H1 (cell line): ENCODE measurements at places on chromosomes 5 and 9. TPM values are rescaled to one million over a fixed set of nuclear protein-coding genes. Genes with fewer than 3 reads are reported as not detected.

Gene PAEP
- total RNA-seq: not detected in 2 replicates

DNA sequence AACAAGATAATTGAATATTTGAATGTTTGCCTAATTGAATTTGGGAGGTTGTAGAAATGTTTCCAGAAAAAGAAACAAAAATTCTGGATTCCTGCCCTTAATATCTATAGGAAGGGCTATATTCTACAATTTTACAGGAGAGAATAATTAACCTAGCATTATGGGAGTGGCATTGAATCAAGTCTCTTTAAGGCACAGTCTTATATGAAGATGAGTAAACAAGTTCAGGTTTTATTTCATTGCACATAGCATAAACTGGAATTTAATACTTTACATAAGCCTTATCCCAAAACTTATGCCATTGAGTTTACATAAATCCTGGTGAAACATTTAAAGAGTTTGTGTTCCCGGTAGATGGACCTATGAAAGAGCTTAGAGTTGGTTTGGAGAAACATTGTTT is 138.1 kb upstream of the ADAMTSL1 start:
- no peak for DNase-seq

Gene NR5A1
- 0.42 and 0.58 TPM in 2 replicates for total RNA-seq

DNA sequence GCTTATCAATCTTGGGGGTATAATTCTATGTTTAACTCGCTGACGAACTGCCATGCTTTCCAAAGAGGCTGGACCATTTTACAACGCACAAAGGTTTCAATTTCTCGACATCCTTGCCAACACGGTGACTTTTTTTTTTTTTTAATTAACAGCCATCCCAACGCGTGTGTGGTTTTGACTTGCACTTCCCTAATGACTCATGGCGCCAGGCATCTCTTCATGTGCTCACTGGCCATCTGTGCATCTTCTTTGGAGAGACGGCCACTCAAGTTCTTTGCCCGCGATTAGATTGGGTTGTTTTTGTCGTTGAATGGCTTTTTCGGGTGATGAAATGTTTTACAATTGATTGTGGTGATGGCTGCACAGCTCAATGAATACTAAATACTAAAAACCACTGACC is 12.5 kb upstream of the CARD9 start:
- no peak for DNase-seq

DNA sequence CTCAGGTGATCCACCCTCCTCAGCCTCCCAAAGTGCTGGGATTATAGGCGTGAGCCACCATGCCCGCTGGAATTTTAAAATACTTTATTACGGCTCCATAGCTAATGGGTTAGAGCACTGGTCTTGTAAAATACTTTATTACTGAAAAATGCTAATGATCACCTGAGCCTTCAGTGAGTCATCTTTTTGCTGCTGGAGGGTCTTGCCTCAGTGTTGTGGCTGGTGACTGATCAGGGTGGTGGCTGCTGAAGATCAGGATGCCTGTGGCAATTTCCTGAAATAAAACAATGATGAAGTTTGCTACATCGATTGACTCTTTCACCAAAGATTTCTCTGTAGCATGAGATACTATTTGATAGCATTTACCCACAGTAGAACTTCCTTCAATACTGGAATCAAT is 26.0 kb upstream of the GNE start:
- DNase-seq: no peak

Gene ZBTB6
- 9.3 and 10.0 TPM in 2 replicates for total RNA-seq

Gene RGMB
- 27.0 and 27.9 TPM in 2 replicates for total RNA-seq

GRCh38 chr5:134526483-134527155 is 1.1 kb downstream of the JADE2 start:
- DNase-seq: no peak

Gene CDH9
- 0.54 and 0.73 TPM in 2 replicates for total RNA-seq

GRCh38 chr5:80867233-80867632 is 92.9 kb upstream of the RASGRF2 start:
- DNase-seq: no peak

GRCh38 chr9:70060883-70061507 is 17.3 kb downstream of the MAMDC2 start:
- no peak for DNase-seq

DNA sequence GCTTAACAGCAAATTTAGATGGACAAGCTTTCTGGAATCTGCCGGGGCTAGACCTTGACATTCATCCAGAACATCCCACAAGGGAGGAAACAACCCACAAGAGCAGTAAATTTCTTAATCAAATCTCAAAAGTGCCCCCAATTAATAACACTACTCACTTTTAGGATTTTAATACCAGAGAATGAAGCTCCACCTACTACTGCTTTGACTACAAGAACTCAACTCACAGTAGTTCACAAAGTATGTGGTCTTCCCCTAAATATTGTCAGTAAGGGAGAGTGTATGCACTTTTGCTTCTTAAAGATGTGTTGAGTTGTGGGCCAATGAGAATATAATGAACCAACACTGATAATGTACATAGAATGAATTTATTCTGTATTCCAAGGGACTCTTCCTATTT is 94.7 kb downstream of the EBF1 start:
- DNase-seq: no peak

DNA sequence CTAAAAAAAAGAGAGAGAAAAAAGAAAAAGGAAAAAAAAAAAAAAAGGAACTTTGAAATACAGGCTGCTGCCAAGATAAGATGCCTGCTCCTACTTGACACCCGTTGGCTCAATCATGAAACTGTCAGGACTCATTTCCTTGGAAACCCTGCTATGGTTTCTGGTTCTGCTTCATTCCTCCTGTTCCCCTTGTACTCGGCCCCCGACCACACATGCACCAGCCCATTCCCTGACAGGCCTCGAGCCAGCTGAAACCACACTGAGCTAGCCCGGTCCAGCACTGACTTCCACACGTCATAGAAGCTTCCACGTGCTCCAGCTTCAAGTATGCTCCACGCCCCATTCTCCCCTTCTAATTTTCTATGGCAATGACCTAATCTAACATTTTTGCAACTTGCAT is 93.2 kb downstream of the MYO10 start:
- DNase-seq: no peak

GRCh38 chr5:16550316-16550952 is 66.4 kb downstream of the RETREG1 start:
- peak; percentile 60 for DNase-seq

DNA sequence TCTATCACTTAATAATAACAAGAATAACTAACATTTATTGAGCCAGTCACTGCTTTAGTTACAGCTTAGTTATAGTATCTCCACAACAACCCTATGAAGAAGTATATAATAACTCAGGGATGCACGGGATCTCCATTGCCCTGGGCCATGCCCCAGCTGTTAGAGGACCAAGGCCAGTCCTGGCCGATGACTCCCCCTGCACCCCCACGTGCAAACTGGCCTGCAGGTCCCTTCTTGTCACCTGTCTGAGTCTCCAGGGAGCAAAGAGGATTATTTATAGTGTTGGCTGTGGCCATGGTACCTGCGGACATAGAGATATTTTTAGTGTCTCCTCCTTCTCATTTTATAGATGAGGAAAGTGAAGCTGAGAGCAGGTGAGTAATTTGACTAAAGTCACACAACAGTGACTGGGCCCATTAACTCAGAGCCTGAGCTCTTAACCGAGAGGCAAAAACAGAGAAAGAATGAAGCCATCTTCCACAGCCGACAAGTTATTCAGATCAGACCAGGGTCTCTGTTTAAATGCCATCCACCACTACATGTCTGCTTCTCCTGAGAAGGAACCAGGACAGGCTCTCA is 94.4 kb downstream of the TMEM215 start:
- no peak for DNase-seq

Gene SPATA9
- total RNA-seq: not detected in 2 replicates

DNA sequence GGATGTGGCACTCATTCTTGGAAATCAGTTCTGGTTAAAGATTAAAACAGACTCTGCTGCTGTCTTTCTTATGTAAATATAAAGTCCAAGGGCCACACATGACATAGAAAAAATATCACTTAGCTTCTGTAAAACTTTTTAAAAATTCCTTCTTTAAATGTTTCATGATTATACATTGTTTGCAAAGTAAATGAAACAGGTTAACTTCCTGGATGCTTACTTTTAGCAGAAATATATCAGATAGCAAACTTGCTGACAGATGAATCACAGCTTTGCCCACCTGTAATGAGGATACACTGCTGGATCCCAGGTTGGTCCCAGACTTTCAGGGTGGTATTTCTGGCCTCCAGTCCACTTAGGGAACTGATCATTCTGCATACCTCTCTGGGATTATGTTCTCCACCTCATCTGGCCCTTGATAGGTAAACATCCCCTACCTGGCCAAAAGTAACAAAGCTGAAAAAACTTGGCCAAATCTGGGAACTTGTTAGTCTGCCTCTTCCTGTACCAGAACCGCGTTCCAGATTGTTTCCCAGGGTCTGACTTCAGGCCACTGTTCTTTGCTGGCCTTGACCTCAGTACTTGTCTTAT is 340.5 kb downstream of the ADGRV1 start:
- DNase-seq: no peak
